ENCODE measurements at places on chromosomes 2 and 18.

GRCh38 chr18:30676053-30676480 lies 366.5 kb downstream of the DSC3 start:
- DNase-seq, result no peak

DNA sequence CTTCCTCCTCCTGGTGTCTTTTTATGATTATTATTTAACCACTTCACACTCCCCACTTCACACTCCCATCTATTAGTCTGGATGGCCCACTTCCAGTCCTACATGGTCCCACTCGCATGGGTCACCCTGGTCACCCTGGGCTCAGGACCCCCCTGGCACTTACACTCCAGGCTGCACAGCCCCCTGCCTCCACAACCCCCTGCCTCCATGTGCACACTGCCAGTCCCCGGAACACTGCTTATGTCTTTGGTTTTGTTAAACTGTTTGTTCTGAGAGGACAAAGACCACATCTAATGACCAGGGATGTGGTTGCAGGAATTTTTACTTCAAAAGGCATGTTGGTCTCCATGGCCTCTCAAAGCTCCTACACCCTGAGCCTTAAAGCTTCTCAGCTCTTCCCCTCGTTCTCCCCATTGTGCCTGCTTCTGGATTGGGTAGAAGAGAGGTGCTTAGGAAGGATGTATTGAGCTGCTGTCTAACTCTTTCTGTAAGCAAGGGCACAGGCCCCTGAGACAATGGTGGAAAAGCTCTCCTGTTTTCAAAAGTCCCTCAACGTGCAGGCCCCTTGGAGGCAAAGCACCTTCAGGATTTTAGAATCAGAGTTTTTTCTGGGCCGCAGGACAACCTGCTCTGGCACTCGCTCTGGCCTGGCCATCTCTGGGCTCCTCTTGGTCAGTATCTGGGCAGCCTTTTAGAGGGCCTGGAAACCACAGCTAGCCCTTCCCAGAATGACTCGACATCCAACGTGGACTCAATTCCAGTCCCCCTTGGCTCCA lies 150.0 kb upstream of the HAAO start:
- DNase-seq, result no peak

DNA sequence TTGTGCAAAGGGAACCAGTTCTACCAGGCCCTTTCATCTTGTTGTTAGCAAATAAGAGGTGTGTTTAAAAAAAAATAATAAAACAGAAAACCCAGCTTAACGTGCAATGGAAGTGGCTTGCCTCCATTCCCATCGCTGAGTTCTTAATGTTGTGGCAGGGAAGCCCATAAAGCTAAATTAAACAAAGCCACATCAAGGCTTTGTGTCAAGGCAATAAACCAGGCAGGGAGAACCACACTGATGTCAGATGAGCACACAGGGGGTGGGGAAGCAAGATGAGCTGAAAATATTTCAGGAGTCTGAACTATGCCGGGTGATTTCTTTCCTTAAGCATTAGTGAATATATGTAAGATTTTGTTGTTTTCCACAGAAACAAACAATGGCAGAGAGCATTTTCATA lies 73.5 kb downstream of the PHLPP1 start:
- no peak for DNase-seq

DNA sequence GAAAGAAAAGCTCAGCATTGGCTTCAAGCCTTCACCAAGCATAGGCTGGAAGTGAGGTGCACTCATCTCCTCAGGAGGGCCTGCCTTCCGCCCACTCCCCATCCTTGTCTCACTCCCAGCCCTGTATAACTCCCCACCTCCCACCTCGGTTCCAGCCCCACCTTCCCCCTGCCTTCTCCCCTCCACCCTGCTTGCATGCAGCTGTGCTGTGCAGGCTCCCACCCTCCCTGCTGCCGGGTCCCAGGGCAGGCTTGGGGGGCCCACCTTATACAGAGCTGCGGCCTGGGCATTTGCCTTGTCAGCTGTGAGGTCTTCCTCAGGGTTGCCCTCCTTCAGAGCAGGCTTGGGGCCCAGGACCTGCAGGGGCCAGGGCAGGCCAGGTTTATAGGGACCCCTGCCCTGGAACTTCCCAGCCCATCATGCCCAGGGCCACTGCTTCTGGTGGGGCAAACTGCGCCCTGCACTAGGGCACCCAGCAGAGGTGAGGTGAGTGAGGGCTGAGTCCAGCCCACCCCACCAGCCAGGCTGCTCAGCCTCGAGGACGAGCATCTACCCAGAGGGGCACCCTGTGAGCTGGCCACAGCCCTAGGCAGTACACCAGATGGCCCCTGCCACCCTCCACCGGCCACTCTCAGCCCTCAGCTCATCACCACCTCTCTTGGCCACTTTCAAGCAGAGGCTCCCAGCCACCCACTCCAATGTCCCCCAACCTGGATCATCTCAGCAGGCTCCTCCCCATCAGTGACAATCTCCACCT lies 11.6 kb downstream of the CAPG start:
- no peak for DNase-seq

- DNase-seq, result no peak
Measured at GRCh38 chr2:20620271-20620681, 30.6 kb downstream of the HS1BP3 start.
